Astrocyte of the spinal cord (primary cell): ENCODE measurements at places on chromosomes 3 and 15.
A peak's percentile ranks its signal among the peaks of the same experiment; 100 is the strongest.

DNA sequence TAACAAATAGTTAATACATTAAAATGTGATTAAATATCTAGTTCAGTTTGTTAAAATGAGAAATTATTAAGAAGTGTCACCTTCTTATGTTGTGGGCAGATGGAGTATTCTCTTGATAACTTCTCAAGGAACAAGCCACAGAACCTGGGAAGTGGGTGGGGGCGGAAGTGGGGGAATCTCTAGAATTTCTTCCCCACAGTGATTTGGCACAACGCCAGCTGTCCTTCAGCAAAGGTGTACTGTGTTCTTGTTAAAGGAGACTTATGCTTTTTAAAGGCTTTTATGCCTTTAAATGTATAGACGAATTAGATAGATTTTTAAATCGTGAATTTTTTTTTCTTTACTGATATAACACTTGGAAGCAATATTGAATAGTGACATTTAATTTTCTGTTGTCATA is 42.4 kb downstream of the SEC22A start:
- no peak for DNase-seq

- DNase-seq = peak; percentile 28
Observed at GRCh38 chr3:150544726-150545125, 1.6 kb downstream of the SERP1 start.

GRCh38 chr3:66377800-66378199 is 123.0 kb downstream of the LRIG1 start:
- no peak for DNase-seq

DNA sequence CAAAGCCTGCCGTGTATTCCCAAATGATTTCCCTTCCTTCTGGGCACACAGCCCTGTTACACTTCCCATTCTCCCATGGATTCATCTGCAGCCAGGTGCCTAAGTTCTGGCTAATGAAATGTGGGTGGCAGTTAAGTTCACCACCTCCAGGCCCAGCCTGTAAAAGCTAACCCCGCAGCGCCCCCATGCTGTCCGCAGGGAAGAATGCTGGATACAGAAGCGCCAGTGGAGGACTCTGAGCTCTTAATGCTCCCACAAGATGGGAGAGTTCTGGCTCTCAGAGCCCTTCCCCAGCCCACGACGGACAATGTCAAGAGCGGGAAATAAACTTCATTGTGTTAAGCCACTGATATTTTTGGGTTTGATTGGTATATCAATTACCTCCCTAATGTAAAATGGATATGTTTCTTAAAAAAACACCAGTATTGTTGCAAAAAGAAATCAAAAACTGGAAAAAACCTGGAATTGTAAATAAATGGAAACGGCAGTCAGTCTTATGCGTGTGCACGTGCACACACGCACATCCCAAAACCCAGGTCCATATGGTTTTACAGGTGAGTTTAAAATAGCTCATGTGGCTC is 37.7 kb upstream of the FGD5 start:
- peak; percentile 5 for DNase-seq

- no peak for DNase-seq
Observed at GRCh38 chr3:125382298-125382697, 7.2 kb upstream of the ZNF148 start.

- DNase-seq = no peak
Observed at GRCh38 chr3:32584660-32585059, 14.0 kb upstream of the DYNC1LI1 start.

- DNase-seq = no peak
Observed at GRCh38 chr15:41559239-41559782, 299 bp downstream of the TYRO3 start.

DNA sequence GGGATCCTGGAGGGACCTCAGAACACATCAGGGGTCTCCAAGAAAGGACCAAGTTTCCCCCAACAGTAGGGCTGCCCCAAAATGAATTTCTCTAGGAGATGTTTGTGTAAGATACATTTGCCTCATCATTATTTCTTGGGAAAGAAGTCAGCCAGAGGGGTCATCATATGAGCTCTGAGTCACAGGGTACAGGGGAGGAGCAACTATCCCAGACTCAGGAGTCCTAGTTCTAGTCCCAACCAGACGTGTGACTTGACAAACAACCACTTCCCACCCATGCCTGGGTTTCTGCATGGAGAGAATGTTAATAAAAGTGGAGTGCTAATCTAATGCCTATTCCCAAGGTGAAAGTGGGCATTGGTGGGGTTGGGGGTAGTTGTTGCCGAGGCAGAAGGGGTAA is 144.1 kb downstream of the ALDH1A2 start:
- DNase-seq = no peak

GRCh38 chr3:192921793-192922192 is 4.1 kb upstream of the MB21D2 start:
- DNase-seq = no peak

DNA sequence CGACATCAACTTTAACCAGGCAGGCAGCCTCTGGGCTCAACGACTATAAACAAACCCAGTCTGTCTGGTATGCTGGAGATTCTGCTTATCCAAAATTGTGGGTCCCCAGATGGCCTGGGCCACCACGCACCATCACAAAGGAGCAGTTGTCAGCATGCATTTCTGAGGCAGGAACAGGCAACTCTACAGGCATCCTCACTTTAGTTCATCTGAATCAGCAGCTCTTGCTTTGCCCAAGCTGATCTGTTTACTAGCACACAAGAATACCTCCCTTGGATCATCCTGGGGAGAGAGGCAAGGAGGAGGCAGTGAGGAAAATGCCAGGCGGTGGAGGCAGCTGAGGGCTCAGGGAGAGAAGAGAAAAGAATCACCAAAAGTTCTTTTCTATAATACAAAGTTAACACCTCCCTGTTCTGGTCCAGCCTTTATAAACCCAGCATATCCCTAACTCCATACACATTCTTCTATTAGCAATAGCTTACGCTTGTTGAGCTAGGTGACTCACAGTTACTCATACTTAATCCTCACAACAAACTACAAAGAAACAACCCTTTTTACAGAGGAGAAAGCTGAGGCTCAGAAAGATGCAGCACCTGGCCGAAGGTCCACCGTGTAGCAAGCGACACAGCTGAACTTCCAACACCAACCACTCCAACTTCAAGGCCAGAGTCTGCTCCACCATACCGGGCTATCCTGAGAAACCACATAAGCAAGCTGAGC is 33.6 kb downstream of the ZDHHC3 start:
- peak; percentile 40 for DNase-seq

GRCh38 chr3:160885791-160886286 is 129.8 kb downstream of the PPM1L start:
- DNase-seq = peak; percentile 53

DNA sequence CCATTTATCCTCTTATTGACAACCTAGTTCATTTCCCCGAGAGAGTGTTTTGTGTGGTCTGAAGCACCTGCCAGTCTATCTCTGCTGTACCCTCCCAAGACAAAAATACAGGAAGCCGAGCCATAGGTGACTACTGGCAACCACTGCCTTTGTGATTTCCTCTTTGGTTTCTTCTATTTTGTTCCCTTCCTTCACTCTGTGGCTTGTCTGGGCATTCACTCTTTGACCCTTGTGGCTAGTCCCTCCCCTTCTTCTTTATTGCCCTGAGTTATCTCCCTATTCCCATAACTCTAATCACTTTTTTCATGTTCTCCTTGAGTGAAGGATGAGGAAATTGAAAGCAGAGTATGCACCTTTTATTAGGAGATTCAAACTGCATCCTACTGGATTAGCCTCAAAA is at the start of gene ADGRG7:
Gene ADGRG7 (plus strand): TSS at position 297 of the 400 bp plus-strand sequence. CDS start 256 bp downstream, outside the sequence.
- no peak for DNase-seq

- no peak for DNase-seq
Observed at GRCh38 chr3:197001106-197001971, 28.3 kb downstream of the MELTF start.

GRCh38 chr3:100437721-100438622 is 36.6 kb downstream of the LNP1 start:
- DNase-seq = no peak

DNA sequence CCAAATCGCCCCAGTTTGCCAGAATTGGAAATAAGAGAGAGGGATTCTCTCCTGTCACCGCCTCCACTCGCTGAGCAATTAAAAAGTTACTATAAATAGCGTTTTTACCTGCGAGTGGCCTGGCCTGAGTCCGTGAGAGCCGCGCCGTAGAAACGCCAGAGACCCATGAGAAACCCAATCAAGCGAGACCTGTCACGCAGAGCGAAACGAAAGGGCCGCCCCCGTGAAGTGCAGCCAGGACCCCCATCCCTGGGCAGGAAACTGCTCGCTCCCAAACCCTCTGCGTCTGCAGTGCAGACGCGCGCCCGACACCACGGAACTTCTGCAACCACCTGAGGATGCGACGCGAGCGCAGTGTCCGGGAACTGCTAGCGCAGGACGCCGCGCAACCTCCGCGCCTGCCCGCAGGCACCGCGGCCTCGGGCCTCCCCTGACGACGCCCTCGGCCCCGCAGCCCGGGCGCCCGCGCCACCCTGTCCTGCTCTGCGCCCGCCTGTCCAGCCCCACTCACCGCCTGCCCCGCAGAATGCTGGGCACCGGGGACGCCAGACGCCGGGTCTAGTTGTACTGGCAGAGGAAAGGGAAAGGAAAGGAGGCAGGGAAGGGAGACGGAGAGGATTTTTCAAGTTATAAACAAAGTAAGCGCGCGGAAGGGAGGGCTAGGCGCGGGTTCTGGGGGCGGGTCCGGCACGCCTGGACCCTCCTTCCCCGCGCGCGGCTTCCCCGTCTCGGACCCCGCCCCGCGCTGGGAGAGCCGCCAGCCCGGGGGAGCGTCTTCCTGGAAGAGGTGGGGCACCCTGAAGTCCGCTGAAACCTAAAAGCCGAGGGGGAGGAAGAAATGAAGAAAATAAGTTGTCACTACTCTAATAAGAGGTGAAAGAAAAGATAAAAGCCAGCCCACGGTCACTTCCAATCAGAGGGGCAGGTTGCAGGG is at the start of gene PLSCR4:
Gene PLSCR4 (minus strand): TSS at position 657 of the 934 bp plus-strand sequence. CDS start 29,034 bp downstream, outside the sequence.
- DNase-seq = peak; percentile 83

DNA sequence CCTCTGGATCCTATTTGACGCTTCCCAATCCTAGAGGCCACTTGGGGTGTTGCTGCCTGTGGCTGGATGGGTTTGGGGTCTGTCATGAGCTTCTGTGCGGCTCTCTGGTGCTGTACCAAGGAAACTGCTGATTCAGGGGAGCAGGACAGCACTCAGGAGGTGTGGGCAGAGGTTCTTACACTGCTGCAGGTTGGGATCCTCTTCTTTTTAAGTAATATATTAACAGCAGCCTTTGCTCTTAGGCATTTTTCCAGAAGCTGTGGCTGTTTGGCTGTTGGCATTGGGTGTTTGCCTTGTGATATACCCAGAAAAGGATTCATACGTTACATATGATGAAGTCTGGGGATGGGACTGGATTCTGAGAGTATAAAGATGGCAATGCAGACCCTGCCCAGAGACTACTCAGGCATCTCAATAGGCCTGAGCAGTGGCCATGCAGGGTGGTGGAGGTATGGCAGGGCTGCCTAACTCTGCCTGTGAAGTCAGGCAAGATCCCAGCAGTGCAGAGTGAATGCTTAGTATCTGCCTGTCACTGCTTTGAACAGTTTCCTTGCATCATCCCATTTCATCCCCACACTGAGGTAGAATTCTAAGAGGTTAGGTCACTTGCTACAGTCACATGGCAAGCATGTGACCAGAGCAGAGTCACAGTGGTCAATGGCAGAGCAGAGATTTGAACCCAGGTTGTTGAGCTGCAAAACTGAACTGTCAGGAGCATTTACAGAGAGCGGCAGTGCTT is 3.9 kb downstream of the ABHD6 start:
- no peak for DNase-seq

- peak; percentile 18 for DNase-seq
Observed at GRCh38 chr3:55405436-55405835, 81.7 kb downstream of the WNT5A start.

GRCh38 chr15:72935521-72935920 is 116.7 kb upstream of the NEO1 start:
- DNase-seq = no peak

DNA sequence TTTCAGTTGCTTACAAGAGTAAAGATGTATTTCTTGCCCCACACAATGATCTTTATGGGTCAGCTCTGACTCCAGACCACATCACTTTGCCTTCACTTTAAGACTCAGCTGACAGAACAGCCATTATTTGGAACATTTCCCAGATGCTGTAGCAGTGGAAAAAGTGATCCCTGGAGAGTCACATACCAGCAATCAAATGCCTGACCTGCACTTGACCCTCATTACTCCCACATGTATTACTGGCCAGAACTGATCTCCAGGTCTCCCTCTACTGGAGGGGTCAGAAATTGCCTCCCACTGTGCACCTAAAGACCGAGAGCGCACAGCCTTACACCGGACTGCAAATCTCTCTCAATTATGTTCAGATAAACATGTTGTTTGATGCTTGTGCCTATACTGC is 88.6 kb upstream of the ZNF385D start:
- DNase-seq = peak; percentile 91

- DNase-seq = no peak
Observed at GRCh38 chr3:115520651-115521245, 102.6 kb upstream of the GAP43 start.

- no peak for DNase-seq
Observed at GRCh38 chr3:78992830-78993229, 775.0 kb downstream of the ROBO1 start.

GRCh38 chr3:64234571-64234970 is 9.3 kb upstream of the PRICKLE2 start:
- DNase-seq = no peak

DNA sequence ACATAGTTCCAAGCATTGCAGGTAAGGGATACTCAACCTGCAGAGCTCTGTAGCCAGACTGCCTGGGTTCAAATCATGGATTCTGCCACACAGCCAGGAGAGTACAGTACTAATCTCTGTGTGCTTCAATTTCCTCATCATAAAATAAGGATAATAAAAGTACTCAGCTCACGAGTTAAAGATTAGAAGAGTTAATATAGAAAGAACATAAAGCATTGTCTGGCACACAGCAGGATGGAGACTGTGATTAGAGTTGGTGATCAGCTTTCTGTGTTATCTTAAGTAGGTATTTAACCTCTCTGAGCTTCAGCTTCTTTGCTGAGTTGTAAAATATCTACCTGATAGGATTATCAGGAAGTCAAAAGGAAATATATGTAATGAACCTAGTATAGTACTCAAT is 2.7 kb downstream of the CEP70 start:
- DNase-seq = no peak

GRCh38 chr3:195095035-195095703 is 175.8 kb downstream of the XXYLT1 start:
- no peak for DNase-seq

- DNase-seq = no peak
Observed at GRCh38 chr3:95911767-95912166, 902.6 kb upstream of the EPHA6 start.

GRCh38 chr3:119841808-119842471 is 60.0 kb downstream of the NR1I2 start:
- DNase-seq = no peak

DNA sequence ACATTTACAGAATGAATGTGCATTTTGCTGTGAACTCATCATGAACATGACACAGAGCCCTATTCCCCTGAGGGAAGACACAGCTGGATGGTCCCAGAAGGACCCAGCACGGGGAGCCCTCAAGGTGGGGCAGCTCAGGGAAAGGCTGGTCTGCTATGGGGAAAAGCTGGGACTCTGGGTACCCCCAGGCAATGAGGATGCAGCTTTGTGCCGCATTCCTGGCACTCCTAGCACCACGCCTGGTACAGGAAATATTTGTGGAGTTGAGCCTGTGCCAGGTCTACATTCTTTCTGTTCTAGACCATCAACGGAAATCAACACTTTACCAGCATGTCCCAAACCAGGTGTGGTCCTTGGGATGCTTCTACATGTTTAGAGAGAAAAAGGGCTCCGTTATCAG is 74.0 kb downstream of the SRGAP3 start:
- no peak for DNase-seq

- DNase-seq = no peak
Observed at GRCh38 chr15:83106994-83107840, at the start of gene TM6SF1. Gene TM6SF1, plus strand, starts transcription at chr15:83107645. Its CDS starts 36 bp downstream, at chr15:83107681.

- no peak for DNase-seq
Observed at GRCh38 chr3:197505796-197506548, 49.8 kb downstream of the BDH1 start.

- peak; percentile 39 for DNase-seq
Observed at GRCh38 chr3:81419228-81419627, 342.2 kb downstream of the GBE1 start.
